ENCODE measurements at places on chromosomes 6 and 20.
A peak's percentile ranks its signal among the peaks of the same experiment; 100 is the strongest.

- DNase-seq: no peak
Observed at GRCh38 chr6:15776458-15776980, 113.7 kb upstream of the DTNBP1 start.

- DNase-seq: no peak
Observed at GRCh38 chr6:162156146-162156545, 571.4 kb downstream of the PRKN start.

- no peak for DNase-seq
Observed at GRCh38 chr20:37541326-37541725, 13.7 kb upstream of the BLCAP start.

GRCh38 chr6:48099713-48100587 lies 11.0 kb downstream of the PTCHD4 start:
- no peak for DNase-seq

GRCh38 chr20:52975803-52976531 lies 3.8 kb downstream of the TSHZ2 start:
- peak; percentile 55 for DNase-seq

- no peak for DNase-seq
Observed at GRCh38 chr20:37920270-37920669, 17.3 kb downstream of the VSTM2L start.

All from muscle of leg (tissue), 16 donors.